ENCODE measurements at places on chromosomes 12 and 14. TPM values are rescaled to one million over a fixed set of nuclear protein-coding genes. Genes with fewer than 3 reads are reported as not detected.

PNMA1 gene
- total RNA-seq: 42.3 TPM

ARID4A gene
- total RNA-seq: 13.4 TPM

GRCh38 chr12:102461501-102461900 lies 18.9 kb downstream of the IGF1 start:
- DNase-seq: no peak

DNA sequence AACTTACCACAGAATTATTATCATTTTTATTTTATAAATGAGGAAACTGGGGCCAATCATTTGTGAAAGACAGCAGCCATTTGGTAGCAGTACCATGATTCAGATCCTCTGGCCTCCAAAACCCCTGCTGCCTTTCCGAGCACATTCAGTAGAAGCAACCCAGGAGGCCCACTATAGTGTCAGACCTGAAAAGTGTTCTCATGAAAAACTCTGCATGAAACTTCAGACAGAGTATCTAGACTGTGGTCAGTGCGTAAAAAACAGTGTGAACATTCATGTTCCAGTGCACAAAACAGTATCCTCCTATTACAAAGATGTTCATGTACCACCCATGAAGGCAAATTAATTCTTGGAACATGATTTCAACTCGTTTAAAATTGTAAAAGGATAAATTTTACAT lies 112.0 kb downstream of the EPS8 start:
- DNase-seq: no peak

DNA sequence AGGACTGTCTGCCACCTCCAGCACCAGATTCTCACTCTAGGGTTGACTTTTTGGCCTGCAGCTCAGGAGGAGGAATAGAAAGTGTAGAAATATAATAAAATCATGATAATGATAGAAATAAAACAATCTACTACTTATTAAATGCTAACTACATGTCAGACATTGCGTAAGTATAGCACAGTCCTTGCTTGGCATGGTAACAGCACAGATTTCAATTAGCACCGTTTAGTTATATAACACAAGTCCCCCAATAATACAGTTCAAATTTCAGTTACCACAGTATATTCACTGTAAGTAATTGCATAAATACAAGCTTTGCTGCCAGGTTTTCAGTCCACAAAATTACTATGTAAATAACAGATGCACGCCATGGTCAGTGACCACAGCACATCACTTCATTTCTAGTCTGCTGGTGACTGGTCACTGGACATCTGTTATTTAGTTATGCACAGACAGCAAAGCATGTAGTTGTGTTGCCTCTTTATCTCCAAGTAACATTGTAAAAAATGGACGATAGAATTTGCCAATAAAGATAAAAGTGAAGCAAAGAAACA lies 6.5 kb upstream of the GLT8D2 start:
- no peak for DNase-seq

- DNase-seq: no peak
Observed at GRCh38 chr12:65638324-65638723, 186.0 kb upstream of the HMGA2 start.

Data from stomach (tissue), 19 donors.